ENCODE measurements at places on chromosomes 1 and 21.

DNA sequence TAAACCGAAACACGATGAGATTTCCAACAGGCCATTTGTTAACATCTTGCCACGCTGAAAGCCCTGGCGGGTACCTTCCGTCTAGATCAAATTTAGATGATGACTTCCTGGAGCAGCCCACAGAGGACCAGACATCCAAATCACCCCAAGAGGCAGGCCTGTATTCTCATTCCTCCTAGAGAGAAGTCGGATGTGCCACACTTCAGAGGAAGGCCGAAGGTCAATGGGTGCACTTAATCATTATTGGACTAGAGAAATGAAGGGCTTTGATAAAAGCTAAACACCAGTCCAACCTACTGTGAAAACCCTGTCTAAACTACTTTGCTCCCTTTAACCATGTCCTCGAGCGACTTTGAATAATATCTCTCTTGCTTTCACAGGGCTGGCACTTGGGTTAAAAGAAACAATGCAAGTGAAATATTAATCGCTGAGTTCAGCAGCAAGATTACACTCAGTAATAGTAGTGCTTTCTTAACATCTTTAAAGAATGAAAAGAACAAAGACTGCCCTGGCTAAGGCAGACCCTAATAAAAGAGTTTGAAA is 76.5 kb downstream of the BCAR3 start:
- no peak for DNase-seq

DNA sequence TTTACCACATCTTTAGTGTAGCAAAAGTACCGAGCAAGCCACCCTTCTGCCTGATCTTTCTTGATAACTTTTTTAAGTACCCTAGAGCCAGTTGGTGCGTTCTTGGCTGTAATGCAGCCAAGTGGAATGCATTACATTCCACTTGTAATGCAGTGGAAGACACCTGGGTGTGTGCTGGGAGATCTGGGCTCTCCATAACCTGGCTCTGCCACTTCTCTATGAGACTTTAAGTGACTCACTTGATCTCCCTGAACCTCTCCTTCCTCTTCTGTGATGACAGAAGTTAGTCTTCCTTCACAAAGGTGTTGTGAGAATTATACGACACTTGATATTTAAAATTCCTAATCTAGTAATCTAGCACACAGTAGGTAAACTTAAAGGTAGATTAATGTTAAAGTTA is 35.3 kb upstream of the NFIA start:
- DNase-seq = no peak

DNA sequence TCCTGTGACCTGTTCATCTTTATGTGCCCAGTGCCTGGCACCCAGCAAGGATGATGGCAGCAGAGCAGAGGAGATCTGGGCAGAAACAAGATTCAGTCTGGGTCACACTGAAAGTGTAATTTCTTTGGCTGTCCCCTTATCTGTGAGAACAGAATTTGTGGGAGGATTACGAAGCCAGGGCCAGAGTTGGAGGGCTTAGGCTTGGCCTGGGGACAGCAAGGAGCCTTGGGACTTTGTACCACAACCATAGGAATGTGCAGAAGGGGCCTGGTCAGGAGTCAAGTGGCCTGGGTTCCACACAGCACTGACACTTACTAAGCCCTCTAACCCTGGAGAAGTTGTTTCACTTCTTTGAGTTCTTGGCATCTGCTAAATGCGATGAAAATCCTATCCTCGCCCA is 12.8 kb downstream of the PMVK start:
- DNase-seq = no peak

DNA sequence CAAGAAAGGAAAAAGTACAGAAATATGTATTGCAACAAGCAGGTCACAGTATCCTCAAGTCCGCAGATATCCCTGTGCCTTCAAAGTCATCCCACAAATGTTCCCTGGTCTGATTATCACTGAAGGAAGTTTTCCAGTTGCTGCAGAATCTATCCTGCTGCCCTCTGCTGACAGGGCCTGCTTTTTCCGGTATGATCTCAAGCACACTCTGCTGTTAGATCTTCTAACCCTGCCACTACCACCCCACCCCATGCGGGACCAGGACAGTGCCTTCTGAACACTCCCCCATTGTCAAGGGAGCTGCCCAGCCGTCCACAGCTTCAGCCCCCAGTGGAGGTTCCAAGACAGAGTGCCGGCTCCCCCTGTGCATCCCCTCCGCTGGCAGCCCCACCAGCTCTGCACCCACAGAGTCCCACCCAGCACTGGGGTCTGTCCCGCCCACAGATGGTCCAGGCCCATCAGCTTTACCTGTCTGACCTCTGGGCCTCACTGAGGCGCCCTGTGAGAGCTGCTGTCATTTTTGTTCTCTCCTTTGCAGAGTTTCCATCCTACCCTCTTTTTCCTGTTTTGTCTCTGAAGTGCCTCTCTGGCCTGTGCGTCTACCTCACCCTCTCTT is 27.9 kb downstream of the FAM163A start:
- no peak for DNase-seq

- DNase-seq = peak; percentile 55
Measured at GRCh38 chr21:37407719-37408420, 41.3 kb downstream of the DYRK1A start.

DNA sequence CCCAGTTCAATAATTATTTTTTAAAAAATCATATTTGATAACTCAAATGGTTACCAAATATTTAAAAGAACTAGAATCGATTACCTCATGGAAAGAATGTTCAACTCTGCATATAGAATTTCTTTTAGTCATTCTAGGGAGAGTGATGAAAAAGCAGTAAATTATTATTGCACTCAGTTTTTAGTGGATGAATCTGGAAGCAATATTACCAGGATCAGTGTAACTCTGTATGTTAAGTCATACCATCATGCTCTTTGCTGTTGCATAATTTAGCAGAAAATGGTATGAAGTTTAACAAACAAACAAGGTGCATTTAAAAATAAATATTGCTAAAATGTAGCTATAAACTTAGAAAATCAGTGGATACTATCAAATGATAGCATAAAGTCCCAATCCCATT is 46.1 kb upstream of the ARHGAP29 start:
- DNase-seq = no peak

GRCh38 chr21:32423320-32424190 is 11.0 kb downstream of the EVA1C start:
- DNase-seq = peak; percentile 74

- no peak for DNase-seq
Measured at GRCh38 chr1:183419399-183419798, 1.2 kb upstream of the NMNAT2 start.

DNA sequence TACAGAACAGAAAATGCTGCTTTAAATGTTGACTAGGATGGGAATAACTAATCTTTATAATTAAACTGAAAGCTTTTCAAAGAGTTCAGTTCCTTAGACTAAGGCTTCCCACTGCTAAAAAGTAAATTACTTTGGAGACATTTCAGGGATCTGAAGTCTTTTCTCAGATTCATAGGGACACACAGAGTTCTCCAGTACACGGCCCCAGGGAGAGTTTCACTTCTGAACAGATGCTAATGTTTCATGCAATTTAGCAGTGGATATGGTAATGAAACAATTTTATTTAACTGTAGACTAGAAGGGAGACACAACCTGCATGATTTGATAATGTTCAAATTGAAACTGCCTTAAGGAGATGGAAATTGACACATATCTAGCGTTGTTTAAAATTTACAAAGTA is 1282.6 kb downstream of the NCAM2 start:
- no peak for DNase-seq

DNA sequence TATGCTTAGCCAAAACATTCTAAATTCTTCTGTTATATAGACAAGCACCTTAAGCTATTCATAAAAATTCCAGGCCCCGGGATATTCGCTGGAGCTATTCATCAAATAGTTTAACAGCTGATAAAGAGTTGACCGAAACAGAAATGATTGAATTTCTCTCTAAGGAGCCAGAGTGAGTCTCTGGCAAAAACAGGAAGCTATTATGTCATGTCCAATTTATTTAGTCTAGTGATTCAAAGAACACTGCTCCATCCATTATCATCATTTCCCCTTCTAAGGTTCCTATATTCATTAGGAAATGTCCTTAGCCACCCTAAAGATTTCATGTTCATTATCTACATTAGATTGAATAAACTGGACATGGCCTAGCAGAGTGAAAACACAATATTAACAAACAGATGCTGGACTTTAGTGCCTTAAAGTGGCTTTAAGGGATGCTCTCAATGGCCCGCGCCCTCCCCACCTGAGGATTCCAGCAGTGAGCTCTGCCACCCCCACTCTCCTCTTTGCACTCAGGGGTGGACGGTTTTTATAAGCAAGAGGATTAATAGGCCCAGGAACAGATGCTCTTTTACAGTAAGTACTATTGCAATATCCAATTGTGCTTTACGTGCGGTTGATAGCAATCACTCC is 122.1 kb upstream of the RGS1 start:
- peak; percentile 54 for DNase-seq

DNA sequence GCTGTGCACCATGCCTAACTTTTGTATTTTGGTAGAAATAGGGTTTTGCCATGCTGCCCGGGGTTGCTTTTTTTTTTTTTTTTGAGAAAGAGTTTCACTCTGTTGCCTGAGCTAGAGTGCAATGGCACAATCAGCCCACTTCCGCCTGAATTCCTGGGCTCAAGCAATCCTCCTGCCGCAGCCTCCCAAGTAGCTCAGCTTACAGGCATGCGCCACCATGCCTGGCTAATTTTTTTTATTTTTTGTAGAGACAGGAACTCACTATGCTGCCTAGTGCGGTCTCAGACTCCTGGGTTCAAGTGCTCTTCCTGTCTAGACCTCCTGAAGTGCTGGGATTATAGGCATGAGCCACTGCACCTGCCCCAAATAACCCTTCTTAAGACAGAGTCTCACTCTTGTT is 153.5 kb downstream of the SLC45A1 start:
- DNase-seq = no peak

DNA sequence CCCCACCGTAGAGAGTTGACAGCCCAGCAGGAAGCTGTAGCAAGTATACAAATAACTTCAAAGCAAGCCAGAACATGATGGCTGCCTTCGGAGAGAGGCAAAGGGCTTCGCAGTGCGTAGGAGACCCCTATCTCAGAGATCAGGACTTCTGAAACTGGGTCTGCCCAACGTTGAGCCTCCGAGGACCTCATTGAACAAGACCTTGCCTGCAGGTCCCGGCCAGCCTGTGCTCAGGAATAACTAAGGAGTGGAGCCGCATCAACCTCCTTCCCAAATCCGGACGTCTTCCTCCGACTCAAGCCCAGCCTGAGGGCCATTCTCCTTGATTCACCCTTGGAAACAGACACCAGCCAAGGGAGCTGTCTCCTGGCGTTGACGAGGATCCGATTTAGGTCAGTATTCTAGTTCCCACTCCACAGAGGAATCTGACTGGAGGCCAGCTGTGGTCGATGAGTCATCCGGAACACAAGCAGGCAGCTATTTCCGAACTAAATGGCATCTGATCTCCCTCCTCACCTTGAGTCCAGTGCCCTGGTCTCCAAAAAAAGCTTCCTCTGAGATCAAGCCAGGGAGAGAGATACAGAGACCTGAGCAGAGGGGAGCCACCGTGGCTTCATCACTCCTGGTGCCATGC is 166.5 kb upstream of the COA6 start:
- peak; percentile 84 for DNase-seq

GRCh38 chr1:36909946-36910725 is 124.2 kb downstream of the GRIK3 start:
- no peak for DNase-seq

DNA sequence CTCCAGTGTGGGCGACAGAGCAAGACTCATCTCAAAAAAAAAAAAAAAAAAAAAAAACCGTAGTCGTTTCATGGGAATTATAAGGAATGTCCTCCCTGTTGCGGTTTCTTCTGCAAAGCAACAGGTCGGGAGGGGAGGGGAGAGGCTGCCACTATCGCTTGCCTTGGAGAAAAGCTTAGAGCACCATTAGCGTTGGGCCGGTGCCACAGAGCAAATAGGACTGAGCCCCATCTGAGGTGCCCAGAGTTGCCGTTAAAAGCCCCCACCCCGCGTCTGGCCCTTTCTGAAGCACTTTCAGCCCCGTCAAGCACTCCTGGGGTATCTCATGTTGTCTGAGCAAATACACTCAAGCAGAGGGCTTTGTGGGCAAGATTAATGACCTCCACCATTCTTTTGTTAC is 2.2 kb downstream of the RIPPLY3 start:
- DNase-seq = no peak

DNA sequence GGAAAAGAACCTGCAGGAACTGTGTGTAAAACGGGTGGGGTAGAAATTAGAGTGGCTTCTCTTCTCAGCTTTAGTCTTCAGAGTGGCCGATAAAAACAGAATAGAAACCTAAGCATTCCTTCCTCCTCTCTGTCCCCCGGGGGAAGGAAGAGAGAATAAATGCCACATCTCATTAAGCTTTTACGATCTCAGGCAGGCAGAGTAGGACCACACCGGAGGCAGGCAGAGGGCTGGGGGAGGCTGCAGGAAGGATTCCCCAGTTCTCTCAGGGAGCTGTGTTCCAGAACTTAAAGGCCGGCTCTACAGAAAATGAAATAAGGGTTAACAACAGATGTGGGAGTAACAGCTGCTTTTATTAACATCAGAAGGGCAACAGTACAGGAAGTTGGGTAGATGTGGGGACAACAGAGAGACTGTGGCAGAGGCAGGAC is 24.5 kb upstream of the MEF2D start:
- no peak for DNase-seq

GRCh38 chr1:167489571-167490340 is 28.6 kb downstream of the CD247 start:
- DNase-seq = no peak

Measured in amniotic epithelial cell (primary cell).